CD4-positive, alpha-beta T cell treated with Interleukin-15 for 1 hour (primary cell): ENCODE measurements at places on chromosomes 7 and 10.

GRCh38 chr7:22125436-22125835 is 179.7 kb upstream of the CDCA7L start:
- DNase-seq: no peak

DNA sequence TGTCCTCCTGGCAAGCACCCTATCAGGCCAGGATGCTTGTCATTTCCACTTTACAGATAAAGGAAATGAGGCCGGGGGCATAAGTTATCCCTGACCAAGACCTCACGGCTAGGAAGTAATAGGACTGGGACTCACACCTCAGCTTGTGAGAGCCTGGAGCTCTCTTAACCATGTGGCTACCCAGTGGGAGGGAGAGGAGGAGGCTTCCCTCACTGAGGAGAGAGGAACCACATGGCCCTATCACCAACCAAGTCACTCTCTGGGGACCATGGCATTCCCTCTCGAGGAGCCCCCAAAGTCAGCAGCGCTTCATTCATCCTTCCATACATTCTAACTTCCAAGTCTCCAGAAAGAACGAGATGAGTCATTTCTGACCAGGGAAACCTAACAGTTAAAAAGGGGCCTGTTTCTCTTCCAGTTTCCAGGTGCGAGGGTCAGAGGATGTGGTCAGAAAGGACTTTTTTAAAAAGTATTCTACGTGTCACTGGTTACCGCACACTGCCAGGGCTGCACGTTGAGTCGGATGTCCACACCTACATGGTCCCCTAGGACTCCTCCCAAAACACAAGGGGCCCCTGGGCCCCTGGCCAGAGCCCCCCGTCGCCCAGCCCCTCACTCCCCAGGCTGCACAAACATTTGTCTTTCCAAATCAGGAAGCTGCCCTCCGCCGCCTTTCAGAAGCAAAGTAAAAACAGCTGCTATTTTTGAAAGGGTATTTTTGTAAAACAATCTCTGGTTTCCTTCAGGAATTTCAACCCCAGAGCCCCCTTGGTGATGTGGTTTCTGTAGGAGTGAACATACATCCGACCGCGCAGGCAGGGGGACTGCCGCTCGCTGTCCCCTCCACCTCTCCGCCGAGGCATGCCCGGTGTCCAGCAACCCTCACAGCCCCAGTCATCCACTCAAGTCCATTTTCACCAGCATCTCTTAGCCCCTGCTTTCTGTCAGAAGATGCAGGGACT is 128.2 kb upstream of the CHST15 start:
- DNase-seq: no peak

GRCh38 chr7:42055171-42055570 is 181.8 kb downstream of the GLI3 start:
- no peak for DNase-seq

DNA sequence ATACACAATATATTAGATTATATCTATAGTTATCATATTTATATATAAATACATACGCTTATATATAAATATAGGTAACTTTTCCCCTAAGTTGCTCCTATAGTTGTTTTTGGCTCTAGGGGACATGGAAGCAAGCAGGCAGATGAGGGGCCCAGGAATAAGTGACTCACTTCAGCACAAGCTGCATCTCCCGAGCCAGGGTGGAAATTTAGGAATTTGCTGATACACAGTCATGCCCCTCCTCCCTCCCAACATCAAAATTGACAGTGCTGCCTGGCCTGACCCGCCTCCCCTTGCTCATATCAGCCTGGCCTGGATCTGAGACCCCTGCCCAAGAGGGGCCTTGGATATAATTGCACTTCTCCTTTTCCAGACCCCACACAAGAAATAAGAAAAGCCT is 33.8 kb downstream of the MKI67 start:
- no peak for DNase-seq

DNA sequence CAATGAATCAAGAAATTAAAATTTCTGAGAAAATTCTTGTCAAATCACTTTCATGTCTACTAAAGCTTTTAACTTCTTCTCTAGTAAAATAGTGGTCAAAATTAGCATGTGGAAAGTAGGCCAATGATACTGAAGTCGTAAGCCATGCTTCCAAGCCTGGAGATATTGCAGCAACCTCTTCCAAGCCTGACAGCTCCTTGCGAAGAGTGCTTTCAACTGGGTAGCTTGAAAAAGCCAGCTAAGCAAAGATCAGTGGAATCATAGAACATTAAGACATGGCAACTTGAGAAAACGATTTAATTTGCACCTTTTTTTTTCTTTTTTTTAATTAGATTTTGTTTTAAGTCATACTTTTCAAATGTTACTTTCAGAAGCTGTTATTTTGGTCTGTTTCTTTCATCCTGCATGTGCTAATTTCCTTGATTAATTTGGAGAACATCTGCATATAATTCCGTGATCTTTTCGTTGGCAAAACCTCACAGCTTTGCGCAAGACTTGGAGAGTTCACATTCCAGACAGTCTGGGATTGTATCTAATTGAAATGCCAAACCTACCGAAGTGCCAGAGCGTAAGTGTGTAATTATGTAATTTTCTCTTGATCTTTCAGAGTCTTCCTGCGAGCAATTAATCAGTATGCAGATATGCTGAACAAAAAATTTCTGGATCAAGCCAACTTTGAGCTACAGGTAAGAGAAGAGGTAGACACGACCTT is 142.2 kb upstream of the INSYN2A start:
- no peak for DNase-seq

DNA sequence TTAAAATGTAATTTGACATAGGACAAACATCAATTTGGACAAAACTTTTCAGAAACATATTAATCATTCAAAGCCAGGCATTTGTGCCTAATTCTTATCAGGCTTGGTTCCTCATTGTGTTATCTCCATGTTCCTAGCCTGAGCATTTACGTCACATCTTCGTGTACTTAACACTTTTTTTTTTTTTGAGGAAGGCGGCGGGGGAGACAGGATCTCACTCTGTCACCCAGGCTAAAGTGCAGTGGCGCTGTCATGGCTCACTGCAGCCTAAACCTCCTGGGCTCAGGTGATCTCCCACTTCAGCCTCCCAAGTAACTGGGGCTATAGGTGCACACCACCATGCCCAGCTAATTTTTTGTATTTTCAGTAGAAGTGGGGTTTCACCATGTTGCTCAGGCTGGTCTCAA is 19.8 kb downstream of the HNRNPA2B1 start:
- no peak for DNase-seq

DNA sequence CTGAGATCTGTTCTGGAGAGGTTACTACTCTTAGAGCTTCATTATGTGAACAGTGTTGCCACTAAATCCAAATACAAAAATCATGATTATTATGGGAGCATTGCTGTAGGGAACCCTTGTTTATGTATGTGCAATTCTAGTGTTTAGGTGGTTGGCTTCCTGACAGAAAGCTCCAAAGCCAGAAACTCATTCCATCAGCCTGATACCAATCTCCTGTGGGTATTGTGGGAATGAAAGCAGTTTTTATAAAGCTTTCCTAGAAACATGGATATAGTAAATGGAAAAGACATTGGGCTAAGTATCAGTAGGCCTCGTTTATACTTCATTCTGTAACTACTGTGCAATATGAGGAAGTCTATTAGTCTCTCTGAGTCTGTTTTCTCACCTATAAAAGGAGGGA is 6.4 kb downstream of the SDK1 start:
- DNase-seq: no peak

DNA sequence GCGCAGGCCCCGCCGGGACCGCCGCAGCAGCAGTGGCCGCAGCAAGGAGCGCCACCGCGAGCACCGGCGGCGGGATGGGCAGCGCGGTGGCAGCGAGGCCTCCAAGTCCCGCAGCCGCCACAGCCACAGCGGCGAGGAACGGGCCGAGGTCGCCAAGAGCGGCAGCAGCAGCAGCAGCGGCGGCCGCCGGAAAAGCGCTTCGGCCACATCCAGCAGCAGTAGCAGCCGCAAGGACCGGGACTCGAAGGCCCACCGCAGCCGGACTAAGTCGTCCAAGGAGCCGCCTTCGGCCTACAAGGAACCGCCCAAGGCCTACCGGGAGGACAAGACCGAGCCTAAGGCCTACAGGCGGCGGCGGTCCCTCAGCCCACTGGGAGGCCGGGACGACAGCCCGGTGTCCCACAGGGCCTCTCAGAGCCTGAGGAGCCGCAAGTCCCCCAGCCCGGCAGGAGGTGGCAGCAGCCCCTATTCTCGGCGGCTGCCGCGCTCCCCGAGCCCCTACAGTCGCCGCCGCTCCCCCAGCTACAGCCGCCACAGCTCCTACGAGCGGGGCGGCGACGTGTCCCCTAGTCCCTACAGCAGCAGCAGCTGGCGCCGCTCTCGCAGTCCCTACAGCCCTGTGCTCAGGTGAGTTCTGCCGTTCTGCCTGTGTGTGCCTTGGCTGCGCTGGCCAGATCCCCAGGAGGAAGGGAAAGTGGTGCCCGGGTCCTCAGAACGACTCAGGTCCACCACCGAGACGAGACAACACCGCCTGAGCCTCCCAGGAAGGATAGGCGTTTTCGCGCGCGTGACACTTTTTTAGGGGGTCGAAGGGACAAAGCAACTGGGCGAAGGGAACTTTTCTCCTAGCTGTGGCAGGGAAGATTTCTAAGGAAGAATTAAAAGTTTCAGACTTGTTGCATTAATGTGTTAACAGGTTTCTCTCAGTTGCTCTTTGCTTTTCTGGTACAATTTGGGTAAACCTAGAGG is 1.5 kb downstream of the CDK13 start:
- peak; percentile 77 for DNase-seq
